Ascending aorta (tissue), 2 donors: ENCODE measurements at places on chromosomes 12 and 14. TPM values are rescaled to one million over a fixed set of nuclear protein-coding genes. Genes with fewer than 3 reads are reported as not detected.

DNA sequence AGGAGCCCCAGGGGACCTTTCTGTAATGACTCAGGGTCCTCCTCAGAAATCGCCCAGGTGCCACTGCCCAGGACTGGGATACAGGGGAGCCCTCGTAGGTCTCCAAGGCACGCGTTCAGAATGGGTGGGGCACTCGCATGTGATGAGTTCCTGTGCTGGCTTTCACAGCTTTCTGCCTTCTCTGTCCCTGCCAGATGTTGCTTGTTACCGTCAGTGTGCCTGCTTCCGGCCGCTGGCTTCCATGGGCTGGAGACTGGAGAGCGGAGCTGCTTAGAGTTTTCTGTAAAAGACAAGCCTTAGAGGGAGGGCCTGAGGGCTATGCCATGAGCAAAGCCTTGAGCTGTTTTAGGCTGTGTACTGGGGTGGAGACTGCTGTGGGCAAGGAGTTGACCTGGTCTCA lies 75.0 kb upstream of the SLC24A4 start:
- H3K36me3 ChIP-seq = no peaks in the 10 kb centered on the region
- DNase-seq = no peak
- no peaks in the 10 kb centered on the region for H3K4me1 ChIP-seq
- H3K27ac ChIP-seq = no peak overlapping the region
- H3K27me3 ChIP-seq = no peaks in the 10 kb centered on the region
- no peak overlapping the region for H3K4me3 ChIP-seq

Gene PCED1B
- 1.5 TPM for total RNA-seq

Gene NUAK1
- 29.7 TPM for total RNA-seq

Gene KIF26A
- total RNA-seq = 32.6 TPM

- H3K27ac ChIP-seq = no peak overlapping the region
- no peaks in the 10 kb centered on the region for H3K36me3 ChIP-seq
- no peaks in the 10 kb centered on the region for H3K4me1 ChIP-seq
- no peaks in the 10 kb centered on the region for H3K27me3 ChIP-seq
- DNase-seq = no peak
- H3K4me3 ChIP-seq = no peak overlapping the region
Observed at GRCh38 chr14:104373855-104374717, 205.5 kb upstream of the C14orf180 start.

GRCh38 chr12:57027805-57028153 lies 11.4 kb upstream of the TAC3 start:
- H3K4me3 ChIP-seq = no peak overlapping the region
- DNase-seq = no peak
- no peaks in the 10 kb centered on the region for H3K36me3 ChIP-seq
- H3K27ac ChIP-seq = no peak overlapping the region
- H3K27me3 ChIP-seq = no peaks in the 10 kb centered on the region
- H3K4me1 ChIP-seq = no peaks in the 10 kb centered on the region

GRCh38 chr14:99080306-99080705 lies 191.7 kb downstream of the BCL11B start:
- no peaks in the 10 kb centered on the region for H3K4me1 ChIP-seq
- no peak overlapping the region for H3K27ac ChIP-seq
- H3K4me3 ChIP-seq = no peak overlapping the region
- DNase-seq = no peak
- H3K27me3 ChIP-seq = no peaks in the 10 kb centered on the region

DNA sequence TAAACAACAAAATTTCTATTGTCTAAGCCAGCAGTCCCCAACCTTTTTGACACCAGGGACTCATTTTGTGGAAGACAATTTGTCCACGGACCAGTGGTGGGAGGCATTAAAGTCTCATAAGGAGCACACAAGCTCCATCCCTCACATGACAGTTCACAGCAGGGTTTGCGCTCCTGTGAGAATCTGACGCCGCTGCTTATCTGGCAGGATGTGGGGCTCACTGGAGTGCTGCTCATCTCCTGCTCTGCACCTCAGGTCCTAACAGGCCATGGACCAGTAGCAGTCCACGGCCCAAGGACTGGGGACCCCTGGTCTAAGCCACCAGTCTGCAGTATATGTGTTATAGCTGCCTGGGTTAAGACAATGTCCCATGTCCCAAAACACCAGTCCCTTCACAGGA lies 27.2 kb downstream of the VCPKMT start:
- DNase-seq = no peak
- H3K4me3 ChIP-seq = no peak overlapping the region
- H3K27ac ChIP-seq = no peak overlapping the region
- no peaks in the 10 kb centered on the region for H3K36me3 ChIP-seq
- H3K27me3 ChIP-seq = no peaks in the 10 kb centered on the region
- H3K4me1 ChIP-seq = no peaks in the 10 kb centered on the region

- no peak overlapping the region for H3K4me3 ChIP-seq
- no peaks in the 10 kb centered on the region for H3K36me3 ChIP-seq
- H3K27ac ChIP-seq = peak overlapping the region; percentile 7
- no peak for DNase-seq
Observed at GRCh38 chr12:19915392-19916195, 452.7 kb upstream of the PDE3A start.

- H3K36me3 ChIP-seq = no peaks in the 10 kb centered on the region
- H3K4me1 ChIP-seq = no peaks in the 10 kb centered on the region
- H3K4me3 ChIP-seq = no peak overlapping the region
- no peak for DNase-seq
- H3K27ac ChIP-seq = no peak overlapping the region
- no peaks in the 10 kb centered on the region for H3K27me3 ChIP-seq
Observed at GRCh38 chr12:119008691-119009221, 27.4 kb downstream of the SRRM4 start.

Gene PTPRQ
- 0.64 TPM for total RNA-seq

- H3K4me3 ChIP-seq = no peak overlapping the region
- H3K27ac ChIP-seq = no peak overlapping the region
- DNase-seq = no peak
- no peaks in the 10 kb centered on the region for H3K4me1 ChIP-seq
Observed at GRCh38 chr14:38727731-38728130, 375.3 kb downstream of the SEC23A start.

DNA sequence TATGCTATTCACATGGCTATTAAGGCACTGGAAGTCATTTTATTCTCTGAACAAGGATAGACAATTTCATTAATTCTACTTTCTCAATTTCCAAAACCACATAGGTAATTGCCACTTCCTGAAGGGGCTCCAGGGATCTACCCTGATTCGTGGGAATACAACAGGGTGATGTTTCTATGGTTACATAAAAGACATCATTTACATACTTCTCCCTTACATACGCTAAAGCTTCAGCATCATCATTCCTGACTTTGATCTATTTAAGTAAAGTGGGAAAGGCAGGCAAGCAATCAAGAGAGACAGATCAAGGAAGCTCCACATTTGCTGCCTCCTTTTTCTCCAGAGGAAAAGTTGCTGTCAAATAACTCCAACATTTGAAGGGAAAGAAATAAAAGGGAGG lies 118.8 kb upstream of the SINHCAF start:
- no peaks in the 10 kb centered on the region for H3K27me3 ChIP-seq
- no peak for DNase-seq
- H3K4me3 ChIP-seq = no peak overlapping the region
- H3K27ac ChIP-seq = no peak overlapping the region
- no peaks in the 10 kb centered on the region for H3K4me1 ChIP-seq

Gene KRT81
- total RNA-seq = not detected

- H3K4me3 ChIP-seq = no peak overlapping the region
- H3K27me3 ChIP-seq = no peaks in the 10 kb centered on the region
- DNase-seq = no peak
- H3K27ac ChIP-seq = peak overlapping the region; percentile 22
Observed at GRCh38 chr12:79926951-79927350, 7.9 kb downstream of the PPP1R12A start.

Gene OR4E2
- total RNA-seq = not detected

GRCh38 chr14:55450539-55450938 lies 10.1 kb upstream of the TBPL2 start:
- H3K4me3 ChIP-seq = no peak overlapping the region
- H3K27me3 ChIP-seq = no peaks in the 10 kb centered on the region
- H3K27ac ChIP-seq = no peak overlapping the region
- H3K36me3 ChIP-seq = no peaks in the 10 kb centered on the region

GRCh38 chr14:76672123-76672522 lies 89.1 kb upstream of the VASH1 start:
- no peaks in the 10 kb centered on the region for H3K27me3 ChIP-seq
- no peak overlapping the region for H3K27ac ChIP-seq
- DNase-seq = no peak
- no peaks in the 10 kb centered on the region for H3K4me1 ChIP-seq
- no peak overlapping the region for H3K4me3 ChIP-seq

DNA sequence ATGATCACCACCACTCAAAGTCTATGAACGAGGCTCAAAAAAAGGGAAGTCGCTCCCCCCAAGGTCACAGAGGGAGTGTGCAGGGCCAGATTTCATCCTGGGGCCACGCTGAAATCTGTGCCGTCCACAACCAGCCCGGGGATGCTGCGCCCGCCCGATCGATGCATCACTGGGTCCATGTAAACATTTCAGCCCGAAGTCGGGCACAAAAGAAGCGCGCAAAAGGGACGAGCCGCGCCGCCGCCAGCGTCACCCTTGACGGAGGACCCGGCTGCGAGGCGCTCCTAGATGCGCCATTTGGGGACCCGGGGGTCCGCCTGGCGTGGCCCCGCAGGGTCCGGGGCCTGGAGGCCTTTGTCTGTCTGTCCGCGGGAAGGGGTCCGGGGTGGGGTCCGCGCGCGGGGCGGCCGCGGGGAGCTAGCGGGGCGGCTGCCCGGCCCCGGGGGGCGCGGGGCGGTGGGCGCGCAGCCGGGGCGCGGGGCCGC lies 503 bp downstream of the FBXO21 start:
- peak overlapping the region; percentile 88 for H3K4me3 ChIP-seq
- peak overlapping the region; percentile 78 for H3K27ac ChIP-seq
- no peaks in the 10 kb centered on the region for H3K27me3 ChIP-seq
- no peak for DNase-seq
- no peaks in the 10 kb centered on the region for H3K4me1 ChIP-seq
- peaks cover 20% of the 10 kb centered on the region for H3K36me3 ChIP-seq

Gene PLEKHA5
- 11.8 TPM for total RNA-seq

Gene COCH
- 0.11 TPM for total RNA-seq

DNA sequence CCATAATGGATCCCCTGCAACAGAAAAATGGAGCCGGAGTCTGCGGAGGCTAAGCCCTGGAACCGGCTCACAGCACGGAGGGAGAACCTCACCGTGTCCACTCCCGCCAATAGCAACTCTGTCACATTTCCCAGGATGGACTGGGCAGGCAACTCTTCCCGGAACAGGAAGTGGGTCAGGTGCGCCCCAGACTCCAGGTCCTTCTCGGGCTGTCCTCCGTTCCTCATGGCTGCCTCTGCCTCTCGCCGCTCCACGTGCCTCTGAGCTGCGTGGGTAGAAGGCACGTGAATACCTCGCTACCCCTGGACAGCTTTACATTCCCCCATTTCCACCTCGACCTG lies 2.2 kb downstream of the CYP27B1 start:
- no peak overlapping the region for H3K27ac ChIP-seq
- peaks cover 23% of the 10 kb centered on the region for H3K4me1 ChIP-seq
- H3K4me3 ChIP-seq = peak overlapping the region; percentile 43

DNA sequence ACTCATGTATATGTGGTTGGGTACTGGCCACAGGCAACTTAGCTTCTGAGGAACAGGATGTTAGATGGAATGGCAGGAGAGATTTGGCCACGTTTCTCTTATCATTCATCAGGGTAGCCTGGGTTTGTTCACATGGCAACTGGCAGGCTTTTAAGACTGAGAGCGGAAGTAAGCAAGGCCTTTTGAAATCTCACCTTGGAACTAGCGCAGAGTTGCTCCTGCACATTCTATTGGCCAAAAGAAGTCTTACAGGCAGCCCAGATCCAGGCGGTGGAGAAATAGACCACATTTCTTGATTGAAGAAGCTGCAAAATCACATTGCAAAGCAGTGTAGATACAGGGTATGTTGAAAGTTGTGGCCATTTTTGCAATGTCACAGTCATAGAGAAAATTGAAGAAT lies 3.7 kb downstream of the CLEC4A start:
- no peak for DNase-seq
- no peak overlapping the region for H3K4me3 ChIP-seq
- no peaks in the 10 kb centered on the region for H3K27me3 ChIP-seq
